ENCODE measurements at places on chromosomes 6 and 20.
A peak's percentile ranks its signal among the peaks of the same experiment; 100 is the strongest.

DNA sequence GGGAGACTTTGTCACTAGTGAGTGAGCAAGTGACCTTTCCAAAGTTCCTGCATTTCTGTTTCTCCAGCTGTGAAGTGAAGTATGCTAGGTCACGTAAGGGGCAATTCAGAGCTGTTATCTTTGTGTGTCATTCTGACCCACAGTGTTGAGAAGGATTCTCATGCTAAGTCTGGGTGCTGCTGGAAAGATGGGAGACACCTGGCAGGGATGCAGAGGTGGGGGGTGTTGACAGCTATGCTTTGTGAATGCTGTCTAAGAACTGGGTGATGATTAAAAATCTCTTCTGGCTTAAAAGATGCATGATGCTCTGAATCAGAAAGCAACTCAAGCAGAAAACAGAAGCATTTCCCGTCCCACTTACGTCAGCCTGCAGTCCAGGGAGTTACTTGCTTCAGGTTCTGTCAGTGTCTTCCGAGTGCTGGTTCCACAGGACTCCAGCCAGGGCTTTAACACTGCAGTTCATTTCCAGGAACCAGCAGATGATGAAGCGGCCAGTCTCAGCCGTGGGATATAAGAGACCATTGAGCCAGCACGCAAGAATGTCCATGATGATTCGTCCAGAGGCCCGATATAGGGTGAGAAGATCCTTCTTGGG lies 30.9 kb upstream of the ASXL1 start:
- DNase-seq, result no peak

- no peak for DNase-seq
These were observed 48.7 kb downstream of the PDYN start for GRCh38 chr20:1945134-1945618.

DNA sequence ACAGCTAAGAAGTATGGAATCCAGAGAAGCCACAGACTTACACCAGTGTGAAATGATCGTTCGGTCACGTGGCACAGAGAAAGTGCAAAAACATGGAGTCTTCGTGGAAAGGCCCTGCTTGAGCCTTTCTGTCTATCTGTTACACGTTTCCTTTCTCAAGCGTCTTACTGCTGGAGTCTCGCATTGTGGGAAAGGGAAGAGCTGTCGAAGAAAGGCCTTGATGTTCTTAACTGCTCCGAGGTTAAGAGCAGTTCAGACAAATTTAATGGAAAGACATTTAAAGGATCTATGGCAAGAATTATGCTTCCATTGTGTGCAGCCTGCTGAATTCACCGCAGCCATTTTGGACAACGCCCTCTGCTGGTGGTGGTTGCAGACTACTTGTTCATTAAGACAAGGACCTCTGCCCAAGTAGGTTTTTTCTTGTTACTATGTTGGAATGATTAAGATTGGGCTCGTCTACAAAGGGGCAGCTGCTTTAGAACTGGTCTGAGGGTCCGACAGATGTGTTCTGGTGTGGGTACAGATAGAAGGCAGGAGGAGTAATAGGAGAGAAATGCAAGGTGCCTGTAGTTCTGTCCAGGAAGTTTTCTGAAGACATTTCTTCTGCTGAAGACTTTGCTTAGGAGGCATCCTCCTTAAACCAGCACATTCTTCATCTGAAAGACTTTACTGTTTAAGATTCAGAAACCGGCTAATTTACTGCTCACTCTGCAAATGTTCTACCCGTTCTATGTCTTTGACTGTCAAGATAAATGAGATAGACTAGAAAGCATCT lies 24.7 kb upstream of the CCN6 start:
- DNase-seq, result no peak

DNA sequence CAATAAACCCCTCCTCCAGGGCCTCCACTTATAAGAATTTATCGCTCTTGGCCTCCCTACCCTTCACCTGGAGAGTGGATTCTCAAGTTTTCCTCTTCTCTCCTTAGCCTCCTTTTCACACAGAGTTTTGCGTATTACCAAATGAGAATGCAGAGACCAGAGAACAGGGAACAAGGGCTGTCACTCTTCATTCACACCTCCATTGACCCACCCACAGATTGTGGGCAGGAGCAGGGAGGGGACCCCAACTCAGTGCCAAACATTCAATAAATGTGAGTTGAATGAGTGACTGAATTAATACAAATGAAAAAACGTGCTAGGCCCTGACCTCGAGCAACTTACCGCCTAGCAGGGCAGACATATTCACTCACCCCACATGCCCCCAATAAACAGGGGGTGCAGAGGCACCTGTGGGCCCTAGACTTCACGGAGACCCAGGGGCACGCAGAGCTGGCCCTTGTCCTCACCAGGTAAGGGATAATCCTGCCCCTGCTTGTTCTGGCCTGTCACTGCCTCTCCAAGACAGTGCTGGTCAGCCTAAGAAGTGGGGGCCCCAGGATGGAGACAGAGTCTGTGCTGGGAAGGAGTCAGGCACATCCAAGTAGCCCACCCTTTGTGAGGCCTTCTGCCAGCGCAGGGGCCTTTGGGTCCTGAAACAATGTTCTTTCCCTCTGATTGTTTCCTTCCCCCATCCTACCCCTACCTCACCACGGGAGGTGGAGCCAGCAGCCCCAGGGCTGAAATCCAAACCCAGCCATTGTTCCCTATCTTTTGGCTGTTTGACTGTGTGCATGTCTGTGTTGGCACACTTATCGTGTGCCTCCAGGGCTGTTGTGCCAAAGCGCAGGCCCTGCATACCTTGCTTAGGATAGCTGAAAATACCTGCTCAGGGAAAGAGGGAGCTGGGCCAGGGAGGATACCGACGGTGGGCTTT lies 8.4 kb upstream of the TJAP1 start:
- DNase-seq, result no peak

- DNase-seq, result no peak
These were observed 904 bp upstream of the UST start for GRCh38 chr6:148745926-148746325.

DNA sequence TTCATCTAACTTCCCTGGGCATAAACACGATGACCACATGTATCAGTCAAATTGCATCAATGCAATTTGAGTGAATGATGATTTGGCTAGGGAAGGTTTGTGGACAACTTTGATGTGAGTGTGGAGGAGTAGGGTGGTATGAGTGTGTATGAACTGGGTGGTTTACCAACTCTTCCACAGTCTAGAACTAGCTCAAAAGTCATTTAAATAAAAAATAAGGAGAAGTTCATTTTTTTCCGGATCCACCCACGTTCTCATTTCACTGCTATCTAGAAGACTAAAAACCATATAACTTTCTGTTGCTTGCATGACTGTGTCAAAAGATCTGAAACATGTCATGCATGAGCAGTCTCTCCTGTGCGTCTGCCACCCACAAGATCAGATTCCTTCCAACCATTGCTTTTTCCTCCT lies 23.6 kb downstream of the SLC35D3 start:
- DNase-seq, result no peak

- DNase-seq, result no peak
These were observed 117.0 kb downstream of the FARS2 start for GRCh38 chr6:5378331-5378730.

DNA sequence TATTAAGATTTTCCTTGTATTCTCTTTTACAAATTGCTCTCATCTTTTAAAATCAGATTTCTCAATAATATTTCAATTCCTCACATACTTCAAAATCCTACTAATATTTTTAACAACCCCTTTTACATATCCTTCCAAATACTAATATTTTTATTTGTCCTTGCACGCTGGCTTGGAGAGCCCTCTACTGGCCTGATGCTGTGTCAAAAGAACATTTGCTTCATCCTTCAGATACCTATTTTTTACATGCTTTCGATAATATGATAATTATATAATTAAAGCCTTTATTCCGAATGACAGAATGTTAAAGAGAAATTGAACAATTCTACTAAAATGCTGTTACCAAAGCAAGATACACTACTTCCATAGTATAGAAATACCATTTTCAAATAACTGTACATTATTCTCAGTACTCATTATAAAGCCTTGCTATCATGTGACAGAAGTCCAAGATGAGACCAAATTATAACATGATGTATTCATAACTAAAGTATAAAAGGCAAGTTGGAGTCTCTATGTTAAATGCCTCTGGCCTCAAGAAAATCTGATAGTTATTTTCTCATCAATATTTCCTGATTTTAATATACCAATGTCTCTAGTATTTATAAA lies 39.0 kb upstream of the PLN start:
- no peak for DNase-seq

DNA sequence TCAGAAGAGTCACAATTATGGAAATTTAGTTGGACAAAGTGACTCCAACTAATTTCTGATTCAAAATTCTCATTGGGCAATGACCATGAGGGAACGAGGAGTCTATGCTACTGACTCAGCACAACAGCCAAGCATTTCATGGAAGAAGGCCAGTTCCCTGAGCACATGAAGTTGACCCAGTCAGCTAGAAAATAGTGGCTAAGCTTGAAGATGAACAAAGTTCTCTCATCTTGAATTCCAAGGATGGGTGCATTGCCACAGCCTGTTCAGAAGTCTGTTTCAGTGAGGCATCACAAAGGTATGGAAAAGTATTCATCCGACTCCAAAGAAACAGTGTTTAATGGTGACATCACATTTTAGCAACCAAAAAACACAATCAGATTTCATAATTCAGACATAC lies 676.9 kb downstream of the HACE1 start:
- no peak for DNase-seq

- DNase-seq, result no peak
These were observed 50.6 kb upstream of the LOC128125822 start for GRCh38 chr6:63521475-63522210.

- DNase-seq, result no peak
These were observed 6.8 kb upstream of the ADTRP start for GRCh38 chr6:11785415-11785773.

- no peak for DNase-seq
These were observed 150.6 kb downstream of the GJA10 start for GRCh38 chr6:90044833-90045381.

DNA sequence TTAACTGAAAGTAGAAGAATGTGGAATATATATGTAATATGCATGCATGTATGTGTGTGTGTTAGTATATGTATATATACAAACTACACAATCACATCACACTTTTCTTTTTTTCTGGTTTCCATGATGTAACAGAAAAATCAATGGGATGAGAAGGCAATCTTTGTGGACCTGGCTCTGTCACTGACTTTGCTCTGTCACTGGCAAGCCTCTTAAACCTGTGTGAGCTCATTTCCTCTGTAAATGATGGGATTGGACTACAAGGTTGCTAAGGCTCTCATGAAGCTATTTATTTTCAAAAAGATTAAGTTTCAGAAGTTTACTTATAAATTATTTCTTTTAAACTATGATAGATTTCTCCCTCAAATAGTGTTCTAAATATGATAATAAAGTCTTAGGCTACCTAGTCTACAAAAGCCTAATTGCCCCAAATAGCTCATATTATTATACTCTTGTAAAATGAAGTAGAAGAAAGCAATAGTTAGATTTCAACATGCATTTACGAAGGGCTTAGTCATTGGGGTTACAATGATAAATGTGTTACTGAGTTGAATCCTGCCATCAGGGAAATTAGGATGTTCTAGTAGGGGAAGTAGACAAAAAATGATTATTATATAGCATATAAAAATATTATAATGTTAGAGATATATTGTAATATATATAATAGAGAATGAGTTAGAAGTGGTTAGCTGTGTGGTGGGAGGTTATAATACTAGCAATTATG lies 129.3 kb downstream of the AFG1L start:
- DNase-seq, result no peak

DNA sequence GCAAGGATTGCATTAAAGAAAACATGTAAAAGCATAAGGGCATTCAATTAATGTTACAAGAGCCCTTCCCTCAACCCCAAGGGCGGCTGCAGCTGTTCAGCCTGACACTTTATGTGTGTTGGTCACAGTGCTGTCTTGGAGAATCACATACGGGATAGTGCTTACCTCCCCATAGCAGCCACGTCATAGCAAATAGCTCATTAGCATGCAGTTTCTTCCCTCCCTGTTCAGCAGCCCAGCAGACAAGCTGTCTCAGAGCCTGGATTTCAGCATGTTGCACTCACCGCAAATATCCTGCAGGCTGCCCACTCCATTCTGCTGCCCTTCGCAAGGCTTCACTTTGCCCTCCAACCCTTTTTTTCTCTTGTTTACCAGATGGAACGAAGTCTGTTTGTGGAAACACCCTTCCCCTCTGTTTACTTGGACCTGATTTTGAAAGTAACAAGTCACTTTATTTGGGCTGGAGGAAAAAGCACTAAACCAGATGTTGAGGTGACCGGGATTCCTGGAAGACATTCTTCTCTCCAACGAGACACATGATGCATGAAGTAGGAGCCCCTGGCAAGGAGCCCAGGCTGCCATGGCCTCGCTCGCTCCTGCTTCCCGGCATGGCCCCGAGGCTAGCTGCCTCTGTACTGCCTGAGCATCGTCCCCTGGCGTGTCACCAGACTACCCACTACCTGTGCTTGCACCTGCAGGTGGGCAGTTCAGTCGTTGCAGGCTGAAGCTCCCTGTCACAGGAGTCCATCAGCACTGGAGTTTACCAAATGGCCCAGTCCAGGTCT lies 151.6 kb upstream of the GMDS start:
- DNase-seq, result no peak

- no peak for DNase-seq
These were observed 32.2 kb downstream of the PRPH2 start for GRCh38 chr6:42690151-42690702.

- peak; percentile 77 for DNase-seq
These were observed at the start of gene ZC3H12D for GRCh38 chr6:149484733-149485700. TSS of gene ZC3H12D (minus strand) at chr6:149485014. CDS start at chr6:149474543, 10,471 bp downstream.

- DNase-seq, result no peak
These were observed 804 bp downstream of the C6orf141 start for GRCh38 chr6:49551078-49551865.

GRCh38 chr6:62162858-62163257 lies 123.2 kb downstream of the KHDRBS2 start:
- no peak for DNase-seq
